ENCODE measurements at places on chromosomes 1 and 21.

DNA sequence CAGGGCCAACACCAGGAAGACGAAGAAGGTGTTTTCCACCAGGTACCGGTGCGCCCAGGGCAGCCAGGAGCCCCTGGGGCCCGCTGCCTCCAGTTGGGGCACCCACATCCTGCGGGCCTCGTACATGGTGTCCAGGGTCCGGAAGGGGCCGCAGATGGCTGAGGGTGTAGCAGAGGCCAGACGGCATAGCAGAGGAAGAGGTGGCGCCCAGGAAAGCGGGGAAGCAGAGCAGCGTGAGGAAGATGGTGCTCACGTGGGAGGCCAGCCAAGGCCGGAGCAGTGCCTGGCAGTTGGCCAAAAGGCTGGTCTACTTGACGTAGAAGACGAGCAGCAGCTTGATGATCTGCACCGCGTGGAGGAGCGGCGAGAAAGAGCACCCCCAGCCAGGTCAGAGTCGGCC, 40.4 kb downstream of the ZNF691 start:
- DNase-seq: no peak

- no peak for DNase-seq
Observed at GRCh38 chr21:14687268-14687625, 141.1 kb upstream of the SAMSN1 start.

GRCh38 chr1:91541918-91542533, 41.4 kb downstream of the CDC7 start:
- DNase-seq: no peak

DNA sequence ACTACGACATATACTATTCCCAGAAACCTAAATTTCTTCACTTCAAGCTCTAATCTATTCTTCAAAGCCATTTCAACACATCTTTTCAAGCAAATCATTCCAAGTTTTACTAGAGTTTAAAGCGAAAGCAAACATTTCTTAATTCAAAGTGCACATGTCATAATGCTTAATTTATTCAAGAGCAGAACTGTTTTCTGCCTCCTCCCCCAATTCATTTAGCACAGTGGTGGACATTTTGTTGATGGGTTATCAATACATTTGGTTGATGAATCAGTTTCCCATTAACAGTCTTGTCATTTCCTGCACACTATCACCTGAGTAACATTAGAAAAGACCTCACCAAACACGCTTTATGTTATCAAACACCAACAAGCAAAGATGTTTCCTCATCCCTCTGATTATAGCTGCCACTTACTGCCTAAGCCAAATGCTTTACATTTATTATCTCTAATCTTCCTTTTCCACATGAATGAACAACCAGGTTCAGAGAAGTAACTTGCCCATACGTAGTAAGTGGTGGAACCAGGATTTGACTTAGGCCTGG, 2.0 kb downstream of the SRSF4 start:
- no peak for DNase-seq

DNA sequence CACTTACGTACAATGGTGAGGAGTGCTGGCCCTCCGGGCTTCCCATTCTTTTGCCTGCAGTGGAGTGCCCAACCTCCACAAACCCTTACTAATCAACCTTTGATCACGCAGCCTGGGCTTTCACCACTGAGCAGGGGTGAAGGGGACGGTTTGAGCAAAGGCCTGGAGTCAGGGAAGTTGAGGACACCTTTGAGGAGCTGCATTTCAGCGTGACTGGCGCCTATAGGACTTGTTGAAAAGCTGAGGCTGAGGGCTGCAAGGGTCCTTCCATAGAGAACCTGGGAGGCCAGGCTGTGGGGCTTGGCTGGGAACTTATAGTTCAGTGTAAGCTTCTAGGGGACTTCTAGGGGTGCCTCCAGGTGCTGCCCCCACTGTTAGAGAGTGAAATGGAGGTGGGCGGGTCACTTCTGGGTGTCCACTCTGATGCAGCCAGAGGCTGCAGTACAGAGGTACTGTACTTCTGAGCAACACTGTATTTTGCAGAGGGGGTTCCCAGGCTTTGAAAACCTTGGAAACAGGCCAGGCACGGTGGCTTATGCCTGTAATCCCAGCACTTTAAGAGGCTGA, 9.8 kb downstream of the SYTL1 start:
- no peak for DNase-seq

GRCh38 chr1:112881742-112882127, 74.3 kb downstream of the SLC16A1 start:
- DNase-seq: no peak

GRCh38 chr1:207033302-207033701, 746 bp upstream of the C1orf116 start:
- DNase-seq: no peak

- no peak for DNase-seq
Observed at GRCh38 chr1:95615421-95615820, 381.4 kb downstream of the RWDD3 start.

DNA sequence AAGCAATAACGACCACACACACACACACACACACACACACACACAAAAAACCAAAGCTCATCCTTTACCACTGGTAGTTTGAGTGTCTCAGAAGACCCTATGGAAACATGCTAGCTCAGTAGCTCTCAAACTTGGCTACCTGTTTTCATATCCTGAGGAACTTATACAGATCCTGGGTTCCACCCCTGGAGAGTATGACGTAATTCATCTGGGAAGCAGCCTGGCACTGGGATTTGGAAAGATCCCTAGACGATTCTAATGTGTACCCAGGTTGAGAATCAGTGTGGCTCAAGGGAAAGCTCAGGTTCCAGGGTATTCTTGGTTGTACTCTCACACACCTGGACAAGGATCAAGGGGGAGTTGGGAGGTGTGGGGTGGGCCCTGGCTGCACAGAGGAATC, 85.9 kb downstream of the SELENOF start:
- DNase-seq: no peak

DNA sequence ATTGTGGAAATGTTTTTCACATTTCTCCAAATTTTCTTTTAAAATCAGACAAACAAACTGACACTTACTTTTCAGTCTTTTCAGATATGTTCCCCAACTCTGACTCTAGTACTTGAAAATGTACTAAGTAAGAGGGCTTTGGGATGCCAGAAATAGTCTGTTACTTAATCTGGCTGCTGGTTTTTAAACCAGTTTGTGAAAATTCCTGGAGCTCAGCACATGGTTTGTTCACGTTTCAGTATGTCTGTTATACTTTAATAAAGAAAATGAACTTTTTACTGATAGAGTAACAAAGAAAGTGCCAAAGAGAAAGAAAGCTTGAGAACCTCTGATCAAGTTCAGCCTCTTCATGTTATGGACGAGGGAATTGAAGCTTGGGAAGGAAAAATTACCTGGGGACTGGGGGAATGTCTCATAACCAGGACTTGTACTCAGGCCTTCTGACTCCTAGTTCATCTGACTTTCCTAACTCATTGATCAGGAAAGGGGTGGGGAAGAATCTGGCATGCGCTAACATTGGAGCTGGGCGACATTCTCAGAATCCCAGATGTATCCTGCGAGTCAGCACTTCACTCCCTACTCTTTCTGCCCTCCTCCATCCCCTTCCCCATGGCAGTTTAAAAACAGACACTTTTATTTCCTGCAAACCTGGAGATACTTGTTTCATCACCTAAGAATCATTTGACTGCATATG, 30.8 kb upstream of the DNAJC6 start:
- DNase-seq: no peak

GRCh38 chr1:86435327-86435726, 11.4 kb downstream of the CLCA2 start:
- no peak for DNase-seq

GRCh38 chr1:30134466-30135217, 588.7 kb downstream of the MATN1 start:
- no peak for DNase-seq

DNA sequence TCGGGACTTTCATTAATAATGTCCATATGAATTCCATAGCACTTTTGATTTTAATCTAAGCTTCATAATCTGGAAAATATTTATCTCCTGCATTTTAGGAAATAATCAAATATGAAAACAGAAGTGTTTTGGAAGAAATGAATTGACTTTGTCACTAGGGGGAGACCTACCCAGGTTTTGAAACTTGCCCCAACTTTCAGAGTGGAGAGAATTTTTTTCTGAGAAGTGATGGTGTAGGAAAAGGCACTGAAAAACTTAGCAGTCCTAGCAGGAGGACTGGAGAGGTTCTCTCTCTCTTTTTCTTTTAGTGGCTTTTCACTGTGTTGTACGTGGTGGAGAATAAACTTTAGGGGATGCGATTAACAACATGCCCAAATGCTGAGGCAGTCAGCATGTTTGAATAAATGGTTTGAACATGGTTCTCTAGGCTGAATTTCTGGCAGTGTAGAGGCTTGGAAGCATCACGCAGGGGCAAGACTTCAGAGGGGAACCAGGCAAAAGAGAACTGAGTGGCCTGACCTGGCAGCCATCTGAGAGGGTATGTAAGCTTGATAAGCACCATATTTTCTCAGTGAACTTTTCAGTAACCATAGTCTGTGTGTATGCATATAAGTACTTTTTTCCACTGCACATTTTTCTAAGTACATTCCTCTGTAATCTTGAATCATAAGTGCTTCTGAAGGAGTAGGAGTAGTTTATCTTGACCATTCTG, 68.3 kb upstream of the NEK7 start:
- peak; percentile 51 for DNase-seq

- peak; percentile 69 for DNase-seq
Observed at GRCh38 chr21:43193651-43194302, 25.0 kb downstream of the CRYAA start.

- no peak for DNase-seq
Observed at GRCh38 chr1:33465316-33465715, 7.1 kb upstream of the ZSCAN20 start.

GRCh38 chr1:63950023-63950422, 176.2 kb downstream of the ROR1 start:
- peak; percentile 58 for DNase-seq

DNA sequence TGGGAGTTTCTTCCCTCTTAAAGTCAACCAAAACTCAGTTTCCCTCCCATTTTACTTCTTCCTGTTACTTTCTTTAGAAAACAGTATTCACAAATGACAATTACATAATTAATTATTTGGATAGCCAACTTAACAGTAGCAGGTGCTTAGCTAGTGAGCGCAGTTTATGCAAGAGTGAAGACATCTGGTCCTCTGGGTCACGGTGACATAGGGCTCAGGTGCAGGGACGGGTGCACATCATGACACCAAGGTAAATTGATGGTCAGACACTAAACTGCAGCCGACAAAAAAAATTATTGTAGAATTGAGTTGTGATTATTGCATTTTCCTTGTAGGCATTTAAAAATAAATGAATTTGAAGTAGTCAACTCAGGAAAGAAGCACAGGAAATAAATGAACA, 142.0 kb upstream of the KCTD3 start:
- no peak for DNase-seq

- DNase-seq: no peak
Observed at GRCh38 chr1:237467320-237467719, 423.4 kb downstream of the ZP4 start.

DNA sequence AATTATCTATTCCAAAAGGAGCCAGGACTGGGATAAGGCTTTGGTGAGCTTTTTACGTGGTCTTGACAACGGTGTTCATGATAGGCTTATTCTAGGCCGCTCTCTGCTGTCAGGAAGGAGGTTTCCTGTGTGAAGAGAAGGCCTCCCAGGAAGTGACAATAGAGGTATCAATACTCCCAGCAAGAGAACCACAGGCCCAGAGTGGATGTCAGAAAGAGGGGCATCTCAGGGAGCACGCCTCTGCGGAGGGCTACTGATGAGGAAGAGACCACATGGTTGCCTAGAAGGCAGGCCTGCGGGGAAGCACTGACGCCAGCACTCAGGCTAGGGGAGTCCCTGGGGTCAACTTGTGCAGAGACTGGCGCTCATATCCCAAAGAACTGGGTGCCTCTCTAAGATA, 60.4 kb downstream of the ITPKB start:
- no peak for DNase-seq

GRCh38 chr1:54996359-54996868, 2.3 kb upstream of the BSND start:
- DNase-seq: peak; percentile 44

DNA sequence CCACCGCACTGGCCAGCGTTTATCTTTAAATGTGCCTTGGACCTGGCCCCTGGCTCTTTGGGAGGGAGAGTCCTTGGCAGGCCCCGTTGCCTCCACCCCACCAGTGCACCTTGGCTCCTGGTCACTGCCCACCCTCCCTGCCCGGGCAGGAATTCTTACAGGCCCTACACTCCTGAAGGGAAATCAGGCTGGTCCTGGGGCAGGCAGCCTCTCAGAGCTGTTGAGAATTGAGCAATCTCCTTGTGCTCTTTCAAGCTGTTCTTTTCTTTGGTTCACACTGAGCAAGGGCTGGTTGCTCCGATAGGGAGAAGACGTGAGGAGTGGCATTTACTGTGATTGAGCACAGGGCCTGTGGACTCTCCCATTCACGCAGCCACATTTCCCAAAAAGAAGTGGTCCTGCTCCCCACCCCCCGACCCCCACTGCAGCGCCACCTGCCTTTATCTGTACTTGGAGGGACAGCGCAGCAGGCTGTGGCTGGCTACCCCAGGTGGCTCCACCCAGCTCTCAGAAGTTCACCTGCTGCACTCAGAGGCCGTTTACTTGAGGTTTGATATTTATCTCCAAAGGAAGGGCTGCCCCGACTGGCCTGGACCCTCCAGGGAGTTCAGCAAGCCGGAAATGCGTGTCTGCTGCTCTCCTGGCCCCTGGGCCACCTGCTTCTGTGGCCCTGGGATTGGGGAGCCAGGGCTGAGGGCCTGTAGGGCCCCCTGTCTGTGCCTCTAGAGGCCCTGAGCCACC, 47.8 kb downstream of the SKI start:
- peak; percentile 21 for DNase-seq

DNA sequence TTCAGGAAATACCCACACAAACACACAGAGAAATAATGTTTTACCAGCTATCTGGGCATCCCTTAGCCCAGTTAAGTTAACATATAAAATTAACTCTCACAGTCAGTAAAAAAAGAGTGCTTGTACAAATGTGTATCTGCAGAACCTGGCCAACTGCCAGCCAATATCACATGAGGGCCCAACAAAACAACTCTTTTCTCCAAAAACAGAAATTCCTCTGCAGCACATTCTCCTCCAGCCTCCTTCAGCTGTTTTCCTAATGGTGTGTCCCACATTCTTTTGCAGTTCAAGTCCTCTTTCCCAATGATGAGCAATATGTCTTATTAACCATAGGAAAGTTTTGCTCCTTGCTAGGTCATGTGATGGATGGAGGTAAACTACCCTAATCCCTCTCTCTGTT, 75.5 kb downstream of the LRRC7 start:
- DNase-seq: no peak

- DNase-seq: no peak
Observed at GRCh38 chr1:215824245-215824644, 257.1 kb downstream of the KCTD3 start.

GRCh38 chr1:61921435-61921834, 179.2 kb downstream of the PATJ start:
- DNase-seq: no peak

GRCh38 chr1:217627431-217627830, 3.5 kb downstream of the GPATCH2 start:
- DNase-seq: no peak

GRCh38 chr1:76933847-76934815, 66.9 kb downstream of the ST6GALNAC5 start:
- no peak for DNase-seq

GRCh38 chr1:41726292-41726691, 192.4 kb downstream of the HIVEP3 start:
- no peak for DNase-seq
